ENCODE measurements at places on chromosomes 12 and 14.

DNA sequence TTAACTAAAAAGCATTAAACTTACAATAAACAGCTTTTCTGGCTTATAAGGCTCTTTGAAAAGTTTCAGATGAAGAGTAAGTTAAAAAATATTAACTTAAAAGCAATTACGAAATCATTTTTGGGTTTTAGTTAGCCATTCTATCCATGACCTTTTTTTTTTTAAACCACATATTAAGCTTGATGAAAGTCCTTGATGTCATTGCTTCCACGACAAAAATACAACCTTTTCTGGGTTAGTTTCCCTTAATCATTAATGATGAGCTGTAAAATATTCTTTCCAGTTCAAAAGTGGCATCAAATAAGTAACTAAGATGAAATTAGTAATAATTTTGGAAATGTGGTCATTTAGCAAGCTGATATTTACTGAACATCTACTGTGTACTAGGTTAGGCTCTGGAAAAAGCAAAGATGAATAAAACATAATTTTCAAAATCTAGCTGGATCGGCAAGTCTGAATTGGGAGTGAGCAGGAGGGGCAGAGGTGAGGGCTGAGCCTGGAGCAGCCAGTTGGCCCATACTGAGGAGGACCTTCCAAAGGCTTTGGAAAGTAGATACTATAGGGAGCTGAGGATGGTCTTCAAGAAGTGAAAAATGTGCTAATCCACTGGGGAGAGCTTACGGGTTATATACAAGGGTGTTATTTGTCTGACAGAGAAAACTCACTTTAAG is 345.2 kb downstream of the ZFP36L1 start:
- no peak for DNase-seq

GRCh38 chr12:203462-204260 is 10.3 kb downstream of the SLC6A12 start:
- DNase-seq = no peak

- no peak for DNase-seq
Observed at GRCh38 chr14:74524076-74524811, 30.7 kb downstream of the ISCA2 start.

DNA sequence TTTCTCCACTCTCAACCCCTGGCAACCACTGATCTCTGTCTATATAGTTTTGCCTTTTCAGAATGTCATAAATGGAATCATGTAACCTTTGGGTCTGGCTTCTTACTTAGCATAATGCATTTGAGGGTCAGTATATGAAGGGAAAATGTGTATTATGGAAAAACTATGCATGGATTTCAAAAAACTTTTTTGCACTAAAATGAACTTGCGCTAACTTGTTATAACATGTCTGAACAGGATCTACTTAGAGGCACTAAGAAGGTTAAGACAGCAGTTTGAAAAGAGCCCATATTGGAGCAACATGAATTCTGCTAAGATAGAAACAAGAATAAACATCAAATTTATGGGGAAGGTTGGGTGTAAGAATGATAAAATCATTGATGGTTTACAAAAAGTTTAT is 29.1 kb downstream of the SLC39A9 start:
- DNase-seq = no peak

DNA sequence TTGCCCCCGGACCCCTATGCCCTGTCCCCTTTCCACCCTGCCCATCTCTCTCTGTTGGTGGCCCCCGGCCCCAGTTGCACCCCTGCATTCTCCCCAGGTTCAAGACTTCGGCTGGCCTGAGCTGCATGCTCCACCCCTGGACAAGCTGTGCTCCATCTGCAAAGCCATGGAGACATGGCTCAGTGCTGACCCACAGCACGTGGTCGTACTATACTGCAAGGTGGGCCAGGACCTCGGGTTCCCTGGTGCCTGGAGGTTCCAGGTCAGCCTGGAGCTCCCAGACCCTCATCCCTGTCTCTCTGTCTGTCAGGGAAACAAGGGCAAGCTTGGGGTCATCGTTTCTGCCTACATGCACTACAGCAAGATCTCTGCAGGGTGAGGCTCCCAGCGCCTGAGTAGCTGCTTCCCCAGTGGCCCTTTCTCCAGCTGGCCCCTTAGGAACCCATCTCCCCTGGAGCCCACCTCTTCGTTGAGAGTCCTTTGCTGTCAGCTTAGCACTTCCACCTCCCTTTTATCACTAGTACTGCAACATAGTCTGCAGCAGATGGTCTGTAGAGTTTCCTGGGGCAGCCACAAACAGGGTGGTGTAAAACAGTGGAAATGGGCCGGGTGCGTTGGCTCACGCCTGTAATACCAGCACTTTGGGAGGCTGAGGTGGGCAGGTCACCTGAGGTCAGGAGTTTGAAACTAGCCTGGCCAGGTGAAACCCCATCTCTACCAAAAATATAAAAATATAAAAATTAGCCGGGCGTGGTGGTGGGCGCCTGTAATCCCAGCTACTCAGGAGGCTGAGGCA is 5.8 kb downstream of the TNS2 start:
- no peak for DNase-seq
